Stimulated activated CD4-positive, alpha-beta T cell treated with anti-CD3 and anti-CD28 coated beads, Interleukin-12 subunit alpha, Interleukin-12 subunit beta, amount 100 ng/mL, for 48 hours (primary cell): ENCODE measurements at places on chromosomes 12 and 14.

- DNase-seq: no peak
Observed at GRCh38 chr12:18981732-18982131, 147.8 kb upstream of the PLEKHA5 start.

DNA sequence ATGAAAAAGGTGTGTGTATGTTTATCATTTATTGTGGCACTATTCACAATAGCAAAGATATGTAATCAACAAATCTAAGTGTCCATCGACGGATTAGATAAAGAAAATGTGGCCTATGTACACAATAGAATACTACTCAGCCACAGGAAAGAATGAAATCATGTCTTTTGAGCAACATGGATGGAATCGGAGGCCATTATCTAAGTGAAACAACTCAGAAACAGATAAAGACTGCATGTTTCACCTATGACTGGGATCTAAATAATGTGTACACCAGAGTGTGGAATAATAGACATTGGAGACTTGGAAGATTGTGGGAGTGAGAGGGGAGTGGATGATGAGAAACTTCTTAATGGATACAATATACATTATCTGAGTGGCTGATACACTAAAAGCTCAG, 44.0 kb downstream of the CCER1 start:
- no peak for DNase-seq

DNA sequence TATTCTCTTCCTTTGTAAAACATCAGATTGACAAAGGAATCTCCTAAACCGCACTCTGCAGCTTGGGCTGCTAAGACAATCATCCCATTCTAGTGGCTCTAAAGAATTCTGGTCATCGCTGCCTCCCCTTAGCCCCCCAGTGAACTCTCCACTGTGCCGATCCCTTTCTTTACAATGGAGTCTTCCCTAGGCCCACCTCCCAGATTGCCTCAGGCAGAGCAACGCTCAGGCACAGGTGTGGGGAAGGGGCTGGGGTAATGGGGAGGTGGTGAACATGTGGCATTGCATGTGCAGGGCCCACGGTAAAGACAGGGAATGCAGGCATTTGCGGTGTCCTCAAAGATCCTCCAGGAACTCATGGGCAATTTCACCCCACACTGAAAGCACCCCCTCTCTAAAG, 86.3 kb downstream of the PLEKHG3 start:
- DNase-seq: no peak

DNA sequence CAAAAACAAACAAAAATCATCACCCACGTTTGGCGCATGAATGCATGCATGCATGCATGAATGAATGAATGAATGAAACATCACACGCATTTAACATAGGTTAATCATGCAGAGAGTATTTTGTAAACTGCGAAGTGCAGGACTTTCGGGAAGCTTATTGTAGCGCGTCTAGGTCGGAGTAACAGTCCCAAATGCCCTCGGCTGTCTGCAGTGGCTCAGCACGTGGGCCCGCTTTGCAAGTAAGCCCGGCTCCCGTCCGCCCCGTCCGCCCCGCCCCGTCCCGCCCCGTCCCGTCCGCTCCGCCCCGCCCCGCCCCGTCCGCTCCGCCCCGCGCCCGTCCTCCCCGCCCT, 263 bp upstream of the IFT81 start:
- DNase-seq: no peak

GRCh38 chr12:106311139-106311538, 8.6 kb downstream of the TCP11L2 start:
- no peak for DNase-seq

GRCh38 chr12:130529781-130530180, 186.3 kb downstream of the RIMBP2 start:
- no peak for DNase-seq

- DNase-seq: no peak
Observed at GRCh38 chr12:65529771-65530435, 251.4 kb downstream of the MSRB3 start.

DNA sequence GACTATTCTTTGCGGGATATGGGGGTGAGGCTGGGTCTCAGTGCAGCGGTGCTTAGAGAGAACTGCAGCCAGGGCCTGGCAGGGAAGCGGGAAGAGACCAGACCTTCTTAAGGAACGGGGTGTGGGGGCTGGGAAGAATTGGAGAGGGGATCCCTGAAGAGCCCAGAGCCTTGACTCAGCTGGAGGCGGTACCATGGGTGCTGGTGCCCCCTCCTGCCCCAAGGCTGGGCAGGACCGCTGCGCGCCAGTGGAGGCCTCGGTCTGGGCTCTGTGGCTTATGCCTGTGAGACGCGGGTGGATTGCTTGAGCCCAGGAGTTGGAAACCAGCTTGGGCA, 1.3 kb upstream of the RNU7-1 start:
- DNase-seq: no peak

GRCh38 chr14:87005280-87005679, 987.7 kb downstream of the GALC start:
- DNase-seq: no peak
